NCI-H2171 (cell line): ENCODE measurements at places on chromosomes 7 and 10.

GRCh38 chr7:100888988-100889750, at the start of gene UFSP1:
TSS of gene UFSP1 (minus strand) at chr7:100889715. CDS start at chr7:100889271, 444 bp downstream.
- DNase-seq = no peak

DNA sequence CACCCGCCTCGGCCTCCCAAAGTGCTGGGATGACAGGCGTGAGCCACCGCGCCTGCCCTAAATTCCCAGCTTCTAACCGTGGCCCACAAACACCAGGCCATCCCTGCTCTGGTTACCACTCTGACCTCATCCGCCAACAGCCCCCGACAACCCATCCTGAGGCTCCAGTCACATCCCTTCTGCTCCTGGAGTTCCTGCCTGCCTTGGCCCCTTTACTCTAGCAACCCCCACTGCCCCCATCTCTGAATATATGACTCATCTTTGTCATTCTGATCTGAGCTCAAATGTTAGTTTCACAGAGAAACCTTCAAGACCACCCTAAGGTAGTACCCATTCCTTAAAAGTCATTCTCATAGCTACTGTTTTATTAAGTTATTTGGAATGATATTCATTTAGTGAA, 26.6 kb downstream of the RHEB start:
- DNase-seq = no peak

- peak; percentile 40 for DNase-seq
These were observed 352.0 kb downstream of the PCLO start for GRCh38 chr7:82810558-82811259.

GRCh38 chr10:87659571-87660483, at the start of gene PAPSS2:
TSS of gene PAPSS2 (plus strand) at chr10:87659878. CDS start at chr10:87659982, 104 bp downstream.
- no peak for DNase-seq

DNA sequence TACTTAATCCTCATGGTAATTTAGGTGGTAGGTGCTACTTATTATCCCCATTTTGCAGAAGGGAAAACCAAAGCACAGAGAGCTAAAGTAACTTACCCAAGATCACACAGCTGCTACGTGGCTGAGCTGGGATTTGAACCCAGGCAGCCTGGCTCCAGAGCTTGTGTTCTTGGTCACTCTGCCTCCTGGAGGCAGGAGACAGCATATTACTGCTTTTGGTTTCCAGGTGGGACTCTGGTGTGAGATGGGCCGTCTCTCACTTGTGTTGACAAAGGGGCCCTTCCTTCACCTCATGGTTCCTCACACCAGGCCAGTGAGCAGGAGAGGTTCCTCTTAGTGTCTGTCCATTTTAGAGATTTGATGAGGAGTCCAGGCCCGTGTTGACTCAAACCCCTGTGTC, 79.8 kb upstream of the PPIF start:
- no peak for DNase-seq

GRCh38 chr10:122435212-122435827, 19.1 kb upstream of the ARMS2 start:
- DNase-seq = peak; percentile 31

DNA sequence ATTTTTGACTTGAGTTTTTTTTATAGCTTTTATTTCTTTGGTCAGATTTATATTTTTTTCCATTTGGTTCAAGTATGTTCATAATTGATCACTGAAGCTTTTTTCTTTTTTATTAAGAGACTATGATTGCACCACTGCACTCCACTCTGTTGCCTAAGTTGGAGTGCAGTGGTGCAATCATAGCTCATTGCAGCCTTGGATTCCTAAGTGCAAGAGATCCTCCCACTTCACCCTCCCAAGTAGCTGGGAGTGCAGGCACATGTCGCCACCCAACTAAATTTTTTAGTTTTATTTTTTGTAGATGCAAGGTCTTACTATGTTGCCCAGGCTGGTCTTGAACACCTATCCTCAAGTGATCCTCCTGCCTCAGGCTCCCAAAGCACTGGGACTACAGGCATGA, 97.7 kb upstream of the KIF5B start:
- no peak for DNase-seq

- no peak for DNase-seq
These were observed 43.9 kb upstream of the OTUD1 start for GRCh38 chr10:23395017-23395416.

DNA sequence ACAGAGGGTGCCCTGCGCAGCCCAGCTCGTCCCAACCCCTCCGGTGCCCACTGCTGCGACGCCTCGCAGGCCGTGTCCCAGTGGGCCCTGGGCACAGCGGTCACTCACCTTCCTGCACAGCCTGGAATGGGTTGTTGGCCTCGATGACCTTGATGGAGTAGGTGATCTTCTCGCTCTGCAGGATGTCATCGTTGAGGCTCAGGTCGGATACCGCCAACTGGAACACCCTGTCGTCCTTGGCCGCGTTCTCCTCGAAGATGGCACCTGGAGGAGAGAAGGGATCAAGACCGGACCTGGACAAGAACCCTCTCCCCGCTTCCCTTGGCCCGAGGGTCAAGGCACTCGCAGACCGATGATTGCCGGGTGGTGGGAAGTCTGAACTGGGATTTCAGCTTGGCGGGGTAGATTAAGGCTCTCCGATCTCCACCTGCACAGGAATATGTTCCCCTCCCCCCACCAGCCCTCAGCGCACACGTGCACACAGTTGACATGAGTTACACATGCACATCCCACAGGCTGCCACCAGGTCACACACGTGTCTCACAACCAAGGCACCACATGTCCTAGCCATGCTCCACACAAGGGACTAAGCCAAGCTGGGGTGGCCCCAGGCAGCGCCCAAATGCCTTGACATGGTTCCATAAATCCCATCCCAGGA, 2.6 kb downstream of the GRID1 start:
- no peak for DNase-seq

DNA sequence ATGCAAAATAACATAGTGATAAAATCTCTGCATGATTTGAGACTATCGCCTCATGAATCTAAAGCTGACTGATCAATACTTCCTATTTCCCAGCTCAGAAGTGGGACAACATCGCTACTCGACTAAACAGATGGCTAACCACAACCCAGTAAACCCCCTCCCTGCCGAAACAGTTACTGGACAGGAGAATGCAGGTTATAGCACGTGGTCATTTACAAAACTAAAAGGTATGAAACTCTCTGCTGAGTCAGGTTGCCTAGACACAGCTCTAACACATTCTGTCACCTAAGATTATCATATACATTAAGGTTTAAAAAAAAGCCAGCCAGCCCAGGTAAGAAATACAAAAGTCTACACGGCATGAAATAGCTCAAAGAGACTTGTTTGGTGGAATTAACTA, 64.0 kb downstream of the CTBP2 start:
- DNase-seq = no peak

- DNase-seq = no peak
These were observed 139.1 kb downstream of the DLG5 start for GRCh38 chr10:77787440-77787839.

GRCh38 chr10:110355141-110355831, 50.6 kb upstream of the SMNDC1 start:
- DNase-seq = no peak

DNA sequence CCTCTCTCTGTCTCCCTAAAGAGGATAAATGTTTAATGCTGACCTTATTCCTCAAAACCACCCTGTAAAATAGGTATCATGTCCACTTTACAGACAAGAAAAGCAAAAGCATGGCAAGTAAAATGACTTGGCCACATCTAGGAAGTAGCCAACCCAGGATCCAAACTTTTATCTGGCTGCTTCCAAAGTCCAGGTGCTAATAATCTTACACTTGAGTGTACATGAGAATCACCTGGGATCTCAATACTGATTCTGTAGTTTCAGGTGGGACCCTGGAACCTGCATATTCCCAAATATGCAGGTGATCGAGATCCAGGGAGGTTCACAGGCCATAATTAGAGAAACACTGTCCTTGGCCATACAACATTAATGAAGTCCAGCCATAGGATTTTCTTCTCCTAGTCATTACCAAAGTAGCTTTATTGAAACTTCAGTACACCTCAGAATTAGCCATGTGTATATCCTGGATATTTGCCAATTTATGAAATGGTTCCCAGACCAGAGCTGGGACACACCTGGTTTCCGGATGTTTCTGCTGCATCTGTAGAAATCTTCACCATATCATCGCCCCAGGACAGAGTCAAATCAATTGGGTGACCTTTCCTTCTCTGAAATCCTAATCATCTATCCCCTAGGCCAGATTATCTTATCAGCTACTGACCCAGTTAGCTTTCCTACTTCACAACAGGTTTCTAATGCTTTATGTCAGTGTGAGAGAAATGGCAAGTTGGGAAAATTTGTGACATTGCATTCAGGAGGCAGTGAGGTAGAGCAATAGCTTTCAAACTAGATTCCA, 119.1 kb upstream of the KMT2E start:
- no peak for DNase-seq

- DNase-seq = no peak
These were observed 101.2 kb downstream of the GRB10 start for GRCh38 chr7:50681432-50682045.

DNA sequence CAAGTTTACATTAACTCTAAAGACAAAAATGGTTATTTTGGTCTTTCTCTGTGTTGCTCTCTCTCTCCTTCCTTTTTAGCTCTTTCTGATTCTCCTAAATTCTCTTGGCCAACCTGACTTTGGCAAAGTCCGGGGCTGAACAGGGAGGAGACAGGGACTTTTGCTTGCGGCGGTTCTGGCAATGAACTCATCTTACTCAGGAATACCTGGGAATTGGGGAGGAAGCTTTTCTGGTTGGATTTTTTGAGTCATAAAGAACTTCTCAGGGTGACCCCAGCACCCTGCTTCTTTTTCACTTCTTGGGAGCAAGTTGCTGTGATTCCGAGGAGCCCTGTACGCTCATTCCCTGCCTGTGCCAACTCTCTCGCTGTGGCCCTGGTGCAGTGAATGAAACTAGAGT, 16.0 kb downstream of the GATA3 start:
- no peak for DNase-seq

DNA sequence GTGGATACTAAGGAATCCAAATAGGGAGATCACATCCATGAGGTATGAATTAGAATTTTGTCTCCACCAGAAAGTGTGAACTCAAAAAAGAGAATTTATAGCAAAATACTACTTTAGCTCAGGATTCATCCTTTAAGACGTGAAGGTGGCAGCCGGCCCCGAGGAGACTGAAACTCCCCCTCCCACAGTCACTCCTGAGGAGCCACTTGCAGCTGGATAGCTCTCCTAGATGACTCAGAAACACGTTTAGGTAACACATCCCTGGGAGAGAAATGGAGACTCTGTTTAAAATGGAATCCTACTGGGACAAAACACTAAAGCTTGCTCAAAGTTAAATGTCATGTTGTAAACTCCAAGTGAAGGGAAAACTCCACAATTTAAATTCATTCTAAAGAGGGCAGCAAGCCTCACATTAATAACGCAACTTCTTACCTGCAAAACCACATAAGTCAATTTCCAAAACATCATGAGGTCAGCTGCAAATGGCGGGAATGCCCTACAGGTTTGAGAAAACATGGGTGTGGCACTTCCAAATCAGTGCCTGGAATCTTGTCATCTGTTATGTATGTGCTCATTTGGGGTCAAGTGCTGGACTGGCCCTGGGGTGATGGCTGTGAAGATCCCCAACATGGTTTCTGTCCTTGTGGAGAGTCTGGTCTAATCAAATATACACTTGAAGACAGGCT, 46.2 kb downstream of the ICA1 start:
- DNase-seq = no peak

DNA sequence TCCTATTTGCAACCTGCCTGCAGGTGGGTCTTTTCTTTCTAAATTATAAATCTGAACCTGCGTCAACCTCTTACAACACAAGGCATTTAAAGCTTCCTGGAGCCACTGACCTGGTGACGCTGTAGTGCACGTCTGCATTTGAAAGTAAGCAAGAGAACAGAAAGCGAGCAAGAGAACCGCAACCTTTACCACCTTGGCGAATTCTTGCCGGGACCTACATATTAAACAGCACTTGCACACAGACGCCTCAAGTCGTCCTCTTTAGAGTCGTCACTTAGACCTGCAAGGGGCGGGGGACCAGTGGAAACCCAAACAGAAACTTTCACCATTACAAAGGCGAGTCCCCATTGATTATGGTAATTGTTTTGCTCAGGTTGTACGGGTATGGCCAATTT, 9.5 kb downstream of the GLI3 start:
- DNase-seq = no peak

- no peak for DNase-seq
These were observed 33.9 kb downstream of the CCM2 start for GRCh38 chr7:45033931-45034290.

DNA sequence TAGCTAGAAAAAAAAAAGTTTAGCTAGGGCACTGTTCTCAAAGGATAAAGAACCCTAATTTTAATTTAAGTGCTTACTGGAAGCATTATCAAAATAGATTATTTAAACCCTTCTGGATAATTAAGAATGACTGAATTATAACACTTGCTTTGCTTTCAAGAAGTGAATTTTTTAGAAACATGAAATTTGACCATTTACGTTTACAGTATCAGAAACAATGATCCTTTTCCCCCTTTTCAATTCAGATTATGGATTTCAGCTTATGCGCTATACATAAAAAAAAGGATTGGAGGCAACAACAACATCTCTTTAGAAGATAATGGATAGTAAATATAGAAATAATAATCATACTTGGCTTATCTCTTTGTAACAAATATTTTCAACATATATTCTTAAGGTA, 39.2 kb downstream of the CREM start:
- DNase-seq = no peak

DNA sequence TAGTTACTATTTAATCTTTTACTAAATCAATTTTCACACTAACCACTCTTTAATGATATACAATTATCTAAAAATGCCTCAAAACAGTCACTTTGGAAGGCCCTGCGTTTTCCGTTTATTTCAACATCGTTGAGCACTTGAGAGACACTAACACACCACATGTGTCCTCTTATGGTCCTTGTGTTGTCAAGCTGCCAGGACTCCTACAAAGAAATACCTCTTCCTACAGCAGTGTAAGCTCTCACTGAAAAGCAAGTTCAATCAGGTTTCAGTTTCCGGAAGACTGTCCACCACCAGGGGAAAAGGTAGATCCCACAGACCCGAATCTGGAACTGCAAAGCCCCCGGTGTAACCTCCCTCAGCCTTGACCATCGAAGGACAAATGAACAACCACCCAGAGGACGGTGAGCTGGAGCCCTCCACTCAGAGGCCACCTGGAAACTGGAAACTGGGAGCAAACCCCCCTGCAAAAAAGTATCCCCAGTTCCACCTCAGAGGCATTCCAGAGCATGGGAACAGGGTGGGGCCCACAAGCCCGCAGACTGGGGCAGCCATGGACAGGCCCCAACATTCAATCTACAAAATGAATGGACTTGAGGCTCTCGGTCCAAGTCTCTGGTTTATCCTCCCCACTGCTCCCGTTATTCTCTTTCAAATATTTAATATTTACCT, 37.6 kb downstream of the KCNH2 start:
- peak; percentile 16 for DNase-seq

GRCh38 chr10:118373786-118374185, 31.7 kb upstream of the FAM204A start:
- DNase-seq = no peak

GRCh38 chr10:48494073-48494472, 110.8 kb downstream of the ARHGAP22 start:
- no peak for DNase-seq

GRCh38 chr10:7788639-7789286, 786 bp downstream of the ATP5F1C start:
- DNase-seq = no peak

- DNase-seq = no peak
These were observed 15.3 kb upstream of the LRRC61 start for GRCh38 chr7:150307904-150308303.

- no peak for DNase-seq
These were observed 181.9 kb downstream of the AKR1D1 start for GRCh38 chr7:138258197-138258559.

- no peak for DNase-seq
These were observed 502.6 kb downstream of the ADRA2A start for GRCh38 chr10:111579473-111579872.

- no peak for DNase-seq
These were observed 5.3 kb downstream of the TECTB start for GRCh38 chr10:112288486-112288885.

- no peak for DNase-seq
These were observed 3.4 kb downstream of the BICC1 start for GRCh38 chr10:58516119-58516518.
